ENCODE measurements at places on chromosomes 2 and 18.

- no peak for DNase-seq
Measured at GRCh38 chr2:183148955-183149354, 24.7 kb downstream of the NUP35 start.

DNA sequence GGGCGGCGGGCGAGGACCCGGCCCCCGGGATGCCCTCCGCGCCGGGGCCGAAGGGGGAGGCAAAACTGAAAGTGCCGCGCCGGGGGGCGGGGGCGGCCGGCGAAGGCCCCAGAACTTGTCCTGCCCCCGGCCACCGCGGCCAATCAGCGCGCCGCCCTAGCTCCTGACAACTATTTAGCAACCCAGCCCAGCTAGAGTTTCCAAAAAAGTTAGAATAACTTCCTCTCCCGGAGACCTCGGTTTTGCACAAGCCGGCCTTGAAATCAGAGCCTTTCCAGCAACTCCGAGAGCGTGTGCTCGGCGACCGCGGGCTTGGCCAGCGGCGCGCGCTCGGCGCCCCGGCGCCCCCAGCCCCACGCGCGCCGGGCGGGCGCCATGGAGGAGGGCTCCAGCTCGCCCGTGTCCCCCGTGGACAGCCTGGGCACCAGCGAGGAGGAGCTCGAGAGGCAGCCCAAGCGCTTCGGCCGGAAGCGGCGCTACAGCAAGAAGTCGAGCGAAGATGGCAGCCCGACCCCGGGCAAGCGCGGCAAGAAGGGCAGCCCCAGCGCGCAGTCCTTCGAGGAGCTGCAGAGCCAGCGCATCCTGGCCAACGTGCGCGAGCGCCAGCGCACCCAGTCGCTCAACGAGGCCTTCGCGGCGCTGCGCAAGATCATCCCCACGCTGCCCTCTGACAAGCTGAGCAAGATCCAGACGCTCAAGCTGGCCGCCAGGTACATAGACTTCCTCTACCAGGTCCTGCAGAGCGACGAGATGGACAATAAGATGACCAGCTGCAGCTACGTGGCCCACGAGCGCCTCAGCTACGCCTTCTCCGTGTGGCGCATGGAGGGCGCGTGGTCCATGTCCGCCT lies at the start of gene TWIST2:
Gene TWIST2 (plus strand): TSS at position 245 of the 850 bp plus-strand sequence. CDS start 131 bp downstream, at position 376.
- DNase-seq: peak; percentile 88

- no peak for DNase-seq
Measured at GRCh38 chr18:23712445-23712844, 23.2 kb downstream of the LAMA3 start.

DNA sequence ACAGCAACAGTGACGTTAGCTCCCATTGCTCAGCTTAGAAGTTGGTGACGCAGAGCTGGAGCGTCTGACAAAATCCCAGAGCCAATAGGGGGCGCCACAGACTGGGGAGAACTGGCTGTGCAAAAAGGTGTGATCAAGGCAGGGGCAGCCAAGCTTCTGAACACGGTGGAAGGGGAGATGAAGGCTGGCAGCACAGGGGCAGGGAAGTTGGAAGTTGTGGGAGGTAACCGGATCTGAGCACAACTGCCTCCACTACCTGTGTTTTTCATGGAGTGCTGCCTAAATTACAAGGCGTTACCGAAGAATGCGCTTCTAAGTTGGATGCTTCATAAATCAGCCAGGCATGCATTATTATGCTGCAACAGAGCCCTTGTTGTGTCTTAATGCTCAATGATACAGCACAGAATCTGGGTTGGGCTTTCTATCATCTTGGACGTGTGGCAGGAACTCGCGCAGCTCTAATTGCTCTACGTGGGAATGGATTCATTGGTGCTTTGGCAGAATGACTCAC lies 370.0 kb downstream of the SLC4A3 start:
- DNase-seq: peak; percentile 44

GRCh38 chr2:143716522-143716921 lies 587.3 kb downstream of the ARHGAP15 start:
- DNase-seq: no peak

- no peak for DNase-seq
Measured at GRCh38 chr2:189016311-189016861, 42.2 kb downstream of the COL3A1 start.

DNA sequence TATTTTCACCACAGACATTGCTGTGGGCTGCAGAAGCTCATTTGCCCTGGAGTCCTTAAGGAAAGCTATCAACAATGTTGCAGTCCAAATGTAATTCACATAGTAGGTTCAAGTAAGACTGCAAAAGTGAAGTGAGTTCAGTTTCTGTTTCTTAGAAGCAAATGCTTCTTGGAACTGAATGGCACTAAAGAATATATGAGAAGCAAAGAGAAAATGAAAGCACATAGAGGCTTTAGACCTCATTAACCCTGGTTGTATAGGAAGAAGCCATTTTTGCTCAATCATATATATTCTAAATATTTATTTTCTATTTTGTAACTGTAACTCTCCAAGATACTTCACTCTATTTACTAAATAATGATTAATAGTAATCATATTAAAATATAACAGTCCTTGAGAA lies 292.0 kb downstream of the ZNF804A start:
- DNase-seq: no peak

- no peak for DNase-seq
Measured at GRCh38 chr2:197191940-197192322, 118.6 kb downstream of the ANKRD44 start.

- DNase-seq: no peak
Measured at GRCh38 chr2:236990552-236990951, 95.1 kb upstream of the COPS8 start.

DNA sequence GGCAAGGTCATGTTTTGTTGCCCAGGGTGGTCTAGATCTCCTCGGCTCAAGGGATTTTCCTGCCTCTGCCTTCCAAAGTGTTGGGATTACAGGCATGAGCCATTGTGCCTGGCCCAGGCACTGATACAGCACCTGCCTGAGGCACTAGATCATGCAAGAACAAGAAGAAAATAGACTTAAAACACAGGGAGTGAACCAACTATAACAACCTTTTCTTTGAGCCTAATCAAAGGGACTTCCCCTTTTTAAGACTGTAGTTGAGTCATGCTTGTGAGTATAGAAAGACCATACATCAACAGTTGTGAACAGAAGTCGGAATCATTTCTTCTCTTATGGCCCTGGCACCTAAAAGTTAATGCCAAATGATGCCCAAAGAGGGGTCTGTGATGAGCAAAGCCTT lies 47.9 kb upstream of the MAPRE2 start:
- DNase-seq: no peak

GRCh38 chr2:85216927-85217326 lies 83.7 kb downstream of the TCF7L1 start:
- DNase-seq: no peak

- DNase-seq: peak; percentile 89
Measured at GRCh38 chr2:167489325-167489724, 601.0 kb downstream of the XIRP2 start.

- no peak for DNase-seq
Measured at GRCh38 chr2:144683107-144683753, 163.3 kb upstream of the ZEB2 start.

- no peak for DNase-seq
Measured at GRCh38 chr2:37551783-37552182, 119.7 kb downstream of the CDC42EP3 start.

GRCh38 chr2:104502901-104503300 lies 351.0 kb upstream of the POU3F3 start:
- DNase-seq: no peak

- DNase-seq: no peak
Measured at GRCh38 chr2:127599211-127599610, 46.7 kb upstream of the GPR17 start.

GRCh38 chr2:175855794-175856453 lies 146.1 kb downstream of the LNPK start:
- peak; percentile 84 for DNase-seq

- DNase-seq: peak; percentile 41
Measured at GRCh38 chr18:79912409-79912991, 39.0 kb downstream of the SLC66A2 start.

GRCh38 chr2:68225119-68225632 lies 27.2 kb downstream of the PPP3R1 start:
- DNase-seq: no peak

GRCh38 chr2:136057023-136057801 lies 60.7 kb downstream of the CXCR4 start:
- DNase-seq: no peak

GRCh38 chr2:12177455-12178288 lies 431.2 kb downstream of the LPIN1 start:
- peak; percentile 95 for DNase-seq

DNA sequence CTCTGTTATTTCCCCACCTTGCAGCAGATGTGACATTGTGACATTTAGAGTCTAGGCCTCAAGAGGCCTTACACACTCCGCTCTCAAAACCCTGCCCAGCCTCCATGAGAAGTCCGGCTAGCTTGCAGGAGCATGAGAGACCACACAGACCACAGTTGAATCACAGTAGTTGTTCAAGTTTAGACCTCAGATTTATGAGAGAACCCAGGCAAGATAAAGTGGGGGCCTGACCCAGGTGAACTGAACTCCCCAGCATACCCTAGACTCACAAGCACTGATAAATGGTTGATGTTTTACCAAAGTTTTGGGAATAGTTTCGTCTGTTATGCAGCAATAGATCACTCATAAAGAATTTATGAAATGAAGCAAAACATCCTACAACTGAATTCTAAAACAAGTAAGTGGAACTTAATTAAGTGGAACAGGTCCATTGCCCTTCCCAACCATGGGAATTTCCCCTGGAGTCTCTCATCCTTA lies 4.7 kb upstream of the STAT1 start:
- DNase-seq: no peak

GRCh38 chr2:203650860-203651613 lies 55.4 kb upstream of the CD28 start:
- peak; percentile 64 for DNase-seq

DNA sequence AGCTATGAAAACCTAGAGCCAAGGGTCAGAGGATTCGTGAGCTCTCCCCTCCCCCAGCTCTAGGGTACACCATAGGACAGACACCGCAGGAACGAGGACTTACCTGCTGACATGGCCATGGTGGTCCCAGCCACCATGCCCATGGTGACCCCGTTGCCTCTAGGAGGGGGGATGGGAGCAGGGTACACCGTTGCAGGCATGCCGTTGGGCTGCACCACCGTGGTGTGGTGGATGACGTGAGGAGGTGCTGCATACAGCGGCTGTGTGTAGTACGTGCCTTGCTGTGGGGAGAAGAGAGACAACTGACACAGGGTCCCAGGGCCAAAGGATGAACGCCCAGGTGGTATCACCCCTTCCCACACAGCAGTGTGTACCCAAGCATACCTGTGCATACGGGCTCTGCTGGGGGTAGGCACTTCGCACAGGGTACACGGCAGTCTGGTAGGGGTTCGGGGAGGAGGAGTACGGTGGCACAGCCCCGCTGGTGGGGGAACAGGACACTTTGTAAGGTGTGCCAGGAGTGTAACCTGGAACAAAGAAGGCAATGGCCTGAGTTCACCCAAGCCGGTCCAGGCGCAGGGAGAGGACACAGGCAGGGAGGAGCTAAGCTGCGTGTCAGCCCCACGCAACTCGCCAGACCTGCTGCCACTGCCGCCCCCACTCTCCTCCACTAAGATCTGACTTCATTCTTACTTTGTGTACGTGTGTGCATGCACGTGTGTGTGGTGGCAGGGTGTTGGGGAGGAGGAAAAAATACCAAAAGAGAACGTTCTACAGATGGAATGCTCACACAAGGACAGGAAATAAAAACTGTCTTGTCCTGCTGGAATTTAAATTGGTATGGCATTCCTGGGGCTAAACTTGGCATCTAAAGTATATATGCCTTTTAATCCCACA lies 37.8 kb downstream of the FAM168B start:
- no peak for DNase-seq

- no peak for DNase-seq
Measured at GRCh38 chr2:199703199-199703598, 147.8 kb downstream of the FTCDNL1 start.

GRCh38 chr18:28723506-28723905 lies 546.6 kb upstream of the CDH2 start:
- DNase-seq: no peak

GRCh38 chr2:36528274-36528673 lies 69.7 kb downstream of the FEZ2 start:
- DNase-seq: no peak

- DNase-seq: peak; percentile 30
Measured at GRCh38 chr2:191171708-191172355, 21.0 kb upstream of the STAT4 start.

DNA sequence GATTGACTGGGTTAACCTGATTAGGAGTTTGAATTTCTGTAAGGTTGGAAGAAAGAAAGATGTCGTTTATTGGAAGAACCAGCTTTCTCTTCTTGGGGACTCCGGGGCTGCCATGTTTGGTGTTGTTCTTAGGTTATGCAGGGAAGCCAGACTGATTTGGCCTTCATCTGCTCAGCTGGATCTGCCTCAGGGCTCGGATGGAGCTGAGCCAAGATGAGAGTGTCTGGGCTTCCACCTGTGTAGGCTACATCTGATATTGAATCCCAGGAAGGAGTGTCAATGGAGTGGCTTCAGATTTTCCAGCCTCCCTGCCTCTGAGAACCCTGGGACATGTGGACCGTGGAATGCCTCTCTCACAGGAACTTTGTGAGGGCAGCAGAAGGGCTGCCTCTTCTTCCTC lies 126.1 kb downstream of the WDSUB1 start:
- DNase-seq: no peak

- no peak for DNase-seq
Measured at GRCh38 chr2:165803123-165803760, 9.2 kb upstream of the GALNT3 start.

- DNase-seq: no peak
Measured at GRCh38 chr2:97951155-97951680, 44.5 kb downstream of the TMEM131 start.

GRCh38 chr2:217282531-217282930 lies 422.7 kb upstream of the TNP1 start:
- no peak for DNase-seq

DNA sequence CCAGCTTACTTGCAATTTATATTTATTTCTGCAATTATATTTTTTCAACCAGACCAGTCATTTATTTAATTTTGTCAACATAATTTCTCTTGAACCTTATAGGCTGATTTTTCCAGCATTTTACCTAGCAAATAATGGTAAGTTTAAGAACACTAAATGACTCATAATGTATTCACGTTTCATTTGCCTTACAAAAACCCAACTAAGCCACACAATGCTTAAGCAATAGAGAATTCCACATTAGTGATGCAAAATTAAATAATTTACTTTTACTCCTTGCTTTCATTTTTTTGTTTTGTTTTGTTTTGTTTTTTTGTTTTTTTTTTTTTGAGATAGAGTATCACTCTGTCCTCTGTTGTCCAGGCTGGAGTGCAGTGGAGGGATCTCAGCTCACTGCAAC lies 110.4 kb upstream of the VRK2 start:
- no peak for DNase-seq

DNA sequence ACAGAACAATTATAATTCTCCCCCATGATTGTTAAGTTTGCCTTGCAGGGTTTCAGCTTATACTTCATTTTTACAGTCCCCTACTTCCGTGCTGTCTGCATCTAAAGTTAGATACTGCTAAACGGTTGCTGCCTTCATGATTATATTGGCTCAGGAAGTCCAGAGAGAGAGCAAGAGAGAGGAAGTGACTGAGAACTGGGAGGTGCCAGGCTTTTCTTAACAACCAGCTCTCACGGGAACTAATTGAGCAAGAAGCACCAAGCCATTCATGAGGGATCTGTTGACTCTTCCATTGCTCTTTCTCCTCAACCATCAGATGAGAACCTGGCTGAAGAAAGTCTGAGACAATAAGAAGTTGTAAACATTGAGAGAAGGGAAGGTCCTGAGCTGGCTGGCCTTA lies 125.5 kb upstream of the SIX2 start:
- no peak for DNase-seq

GRCh38 chr2:118668431-118669424 lies 178.7 kb downstream of the EN1 start:
- peak; percentile 53 for DNase-seq

- no peak for DNase-seq
Measured at GRCh38 chr2:208049441-208049840, 24.1 kb upstream of the PLEKHM3 start.

Data from tongue (tissue), 3 donors.